ENCODE measurements at places on chromosomes 7 and 10.
A peak's percentile ranks its signal among the peaks of the same experiment; 100 is the strongest.

- DNase-seq: no peak
Measured at GRCh38 chr7:64867863-64868440, 35.1 kb upstream of the ZNF273 start.

- DNase-seq: no peak
Measured at GRCh38 chr10:77586719-77587415, 50.7 kb downstream of the KCNMA1 start.

DNA sequence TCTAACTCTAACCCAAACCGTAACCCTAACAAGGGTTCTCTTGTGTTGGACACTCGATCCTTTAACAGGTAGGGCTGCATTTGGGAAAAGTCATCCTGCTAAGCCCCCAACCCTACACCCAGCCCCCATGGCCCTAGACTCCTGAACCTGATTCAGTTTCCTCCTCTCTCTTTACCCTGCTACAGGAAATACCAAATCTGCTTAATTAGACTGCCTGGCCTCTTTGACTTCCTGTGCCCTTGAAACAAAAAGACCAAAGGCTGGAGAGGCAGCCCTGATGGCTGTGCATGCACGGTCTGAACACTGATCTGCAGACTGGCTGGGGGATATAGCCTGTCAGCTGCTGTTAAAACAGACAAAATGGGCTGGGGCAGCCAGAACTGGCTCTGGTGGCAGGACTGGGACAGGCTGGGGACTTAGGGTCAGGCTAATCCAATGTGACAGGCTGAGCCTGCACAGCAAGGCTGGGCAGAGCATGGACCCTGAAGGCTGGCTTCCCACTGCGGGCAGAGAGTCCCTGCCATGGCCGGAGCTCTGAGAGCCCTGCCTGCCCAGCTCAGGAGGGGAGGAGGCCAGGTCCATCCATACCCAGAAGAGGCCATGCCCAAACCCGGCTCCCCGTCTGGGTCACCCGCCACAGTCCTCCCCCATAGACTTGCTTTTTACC lies 51.0 kb upstream of the MSMB start:
- DNase-seq: peak; percentile 38

GRCh38 chr10:119404719-119405519 lies 137.6 kb downstream of the RGS10 start:
- no peak for DNase-seq

DNA sequence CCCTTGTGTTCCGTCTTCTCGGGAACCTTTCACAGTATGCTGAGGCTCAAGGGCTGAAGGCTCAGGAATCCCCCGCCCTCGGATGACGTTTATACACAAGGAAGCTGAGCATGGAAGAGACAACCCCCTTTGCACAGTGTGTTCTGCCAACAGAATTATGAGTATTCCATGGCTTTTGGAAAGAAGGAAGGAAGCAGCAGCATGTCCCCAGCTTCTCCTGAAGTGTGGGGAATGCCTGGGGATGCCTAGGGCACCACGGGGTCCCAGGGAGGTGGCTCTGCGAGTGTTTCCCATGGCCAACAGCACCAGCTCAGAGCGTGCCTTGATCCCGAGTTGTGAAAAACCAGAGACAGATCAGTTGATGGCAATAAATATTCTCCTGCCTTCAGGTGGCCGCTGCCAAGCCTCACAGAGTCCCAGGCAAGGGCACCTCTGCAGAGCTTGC lies 88.8 kb upstream of the DDC start:
- DNase-seq: no peak

GRCh38 chr10:34580643-34581042 lies 234.5 kb downstream of the PARD3 start:
- no peak for DNase-seq

DNA sequence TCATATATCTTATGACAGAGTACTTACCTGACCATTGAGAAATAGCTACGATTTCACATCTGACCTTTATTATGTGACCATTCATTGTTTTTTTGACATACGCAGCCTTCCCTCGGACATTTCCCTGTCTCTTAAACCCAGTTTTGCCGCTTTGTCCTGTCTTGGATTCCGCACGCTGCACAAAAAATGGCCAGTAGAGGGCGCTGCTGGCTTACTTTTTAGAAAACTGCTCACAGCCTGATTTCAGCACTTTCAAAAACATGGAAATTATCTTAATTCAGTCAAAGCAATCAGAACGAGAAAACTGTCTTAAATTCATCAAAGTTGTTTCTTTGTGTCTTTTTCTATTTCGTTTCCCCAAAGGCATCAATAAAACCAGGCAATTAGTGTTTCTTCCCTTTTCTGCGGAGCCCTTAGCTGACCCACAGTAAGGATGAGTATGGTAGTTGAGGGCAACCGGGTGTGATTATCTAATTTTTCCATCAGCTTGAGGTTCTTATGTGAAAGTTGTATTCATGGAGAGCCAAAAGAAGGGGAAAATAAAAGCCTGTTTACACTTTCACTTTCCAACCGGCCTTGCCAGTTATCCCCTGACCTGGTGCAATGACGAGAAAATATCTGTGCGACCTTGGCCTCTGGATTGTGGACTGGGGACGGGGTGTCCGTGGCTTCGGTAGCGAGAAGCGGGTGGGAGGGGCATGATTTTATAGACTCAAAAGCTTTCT lies 144.4 kb downstream of the DYNC1I1 start:
- DNase-seq: peak; percentile 83

GRCh38 chr7:50807026-50807730 lies 24.5 kb upstream of the GRB10 start:
- no peak for DNase-seq

- no peak for DNase-seq
Measured at GRCh38 chr10:53893061-53893460, 908.0 kb downstream of the PCDH15 start.

DNA sequence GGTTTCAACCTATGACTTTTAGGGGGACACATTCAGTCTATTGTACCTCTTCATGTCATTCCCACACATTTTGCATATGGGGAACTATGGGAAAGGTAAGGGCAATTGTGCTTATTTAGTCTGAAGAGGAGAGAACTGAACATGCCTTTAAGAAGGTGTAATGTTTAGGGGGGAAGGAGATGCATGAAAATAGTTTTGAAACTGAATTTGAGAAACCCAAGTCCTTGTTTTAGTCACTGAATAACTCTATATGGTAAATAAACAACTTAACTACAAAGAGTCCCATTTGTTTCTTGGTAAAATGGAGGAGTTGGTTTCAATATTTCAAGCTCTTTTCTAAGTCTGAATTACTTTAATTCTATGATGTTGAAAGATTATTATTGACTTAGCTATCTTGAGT lies 166.1 kb downstream of the DNAJB9 start:
- DNase-seq: no peak

DNA sequence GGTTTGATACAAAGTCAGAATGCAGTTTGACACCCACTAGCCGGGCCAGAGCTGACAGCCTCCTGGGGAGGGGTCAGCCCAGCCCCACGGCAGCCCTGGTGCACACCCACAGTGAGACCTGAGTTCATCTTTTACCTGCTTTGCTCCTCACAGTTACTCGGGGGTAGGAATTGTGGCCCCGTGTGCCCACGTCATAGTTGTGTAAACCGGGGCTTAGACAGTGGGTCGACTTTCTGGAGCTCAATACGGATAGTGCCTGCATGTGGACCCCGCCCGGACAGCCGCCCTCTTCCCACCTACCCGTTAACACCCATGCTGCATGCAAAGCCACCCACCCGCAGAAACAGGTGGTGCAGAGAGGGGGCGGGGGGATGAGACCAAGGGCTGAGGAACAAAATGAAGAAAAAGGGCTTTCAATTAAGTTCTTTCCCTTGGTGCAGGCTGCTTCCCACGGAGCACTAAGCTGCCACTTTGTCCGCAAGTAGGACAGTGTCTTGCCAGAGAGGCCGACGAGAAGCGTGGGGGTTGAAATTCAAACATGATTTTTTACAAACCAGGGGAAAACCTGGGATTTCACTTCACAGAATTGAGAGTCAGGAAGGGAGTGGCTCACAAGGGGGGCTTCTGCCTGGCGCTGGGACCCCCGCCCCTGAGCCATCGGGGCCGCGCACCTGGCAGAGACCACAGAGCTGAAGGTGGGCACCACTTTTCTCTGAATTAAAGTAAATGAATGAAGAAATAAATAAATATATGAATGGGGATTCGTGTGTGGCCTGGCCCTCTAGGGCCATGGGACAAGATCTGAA lies 24.6 kb upstream of the FOXL3 start:
- no peak for DNase-seq

GRCh38 chr7:135770139-135770710 lies 21.6 kb upstream of the FAM180A start:
- DNase-seq: no peak

DNA sequence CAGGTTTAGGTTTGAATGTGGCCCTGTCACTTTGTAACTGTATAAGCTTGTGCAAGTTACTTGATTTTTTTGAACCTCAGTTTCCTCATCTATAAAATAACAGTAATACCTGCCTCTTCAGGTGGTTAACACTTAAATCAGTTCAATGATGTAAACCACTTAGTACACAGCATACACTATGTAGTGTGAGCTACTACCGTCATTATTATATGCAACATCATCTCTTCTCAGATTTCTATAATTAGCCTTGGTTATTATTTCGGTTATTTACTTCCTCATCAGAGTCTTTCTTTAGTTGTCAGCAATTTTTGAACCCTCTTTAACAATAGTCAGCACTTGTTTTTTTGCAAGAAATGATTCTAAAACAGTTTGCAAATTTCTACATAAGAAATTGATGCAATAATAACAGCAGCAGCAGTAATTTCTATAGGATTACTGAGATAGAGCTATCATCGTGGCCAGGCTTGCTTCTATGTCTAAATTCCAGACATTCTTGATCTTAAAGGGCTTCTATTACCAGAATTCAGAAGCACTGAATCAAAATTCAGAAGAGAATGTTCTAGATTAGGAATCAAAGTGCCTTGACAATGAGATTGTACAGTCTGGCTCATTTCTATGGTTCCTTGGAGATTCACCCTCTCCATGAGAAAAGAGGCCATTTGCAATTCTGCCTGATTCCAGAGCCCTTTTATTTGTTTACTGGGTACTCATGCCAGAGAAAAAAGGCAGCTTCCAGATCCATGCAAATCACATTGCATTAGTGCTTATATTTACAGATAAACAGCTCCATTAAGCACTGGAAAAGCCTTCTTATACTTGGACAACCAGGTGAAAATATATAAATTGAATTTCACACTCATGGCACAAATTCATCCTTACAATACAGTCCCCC lies 25.0 kb upstream of the WDR11 start:
- DNase-seq: no peak

DNA sequence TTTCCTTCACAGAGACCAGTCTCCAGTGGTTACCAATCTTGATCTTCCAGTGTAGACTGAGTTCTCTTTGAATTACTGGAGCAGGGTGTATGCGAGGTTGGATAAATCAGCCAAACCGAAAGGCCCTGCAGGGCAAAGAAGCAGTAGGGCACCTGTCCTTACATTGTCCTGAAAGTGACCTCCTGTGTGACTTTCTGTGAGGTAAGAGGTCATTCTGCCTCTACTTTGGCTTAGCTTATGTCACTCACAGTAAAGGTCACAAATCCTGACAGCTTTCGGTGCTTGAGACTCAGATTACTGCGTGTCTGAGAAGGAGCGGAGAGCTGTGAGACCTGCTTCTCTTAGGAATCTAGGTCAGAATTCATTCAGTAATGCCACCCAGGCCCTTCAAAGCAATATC lies 252.7 kb upstream of the ETV1 start:
- DNase-seq: no peak

DNA sequence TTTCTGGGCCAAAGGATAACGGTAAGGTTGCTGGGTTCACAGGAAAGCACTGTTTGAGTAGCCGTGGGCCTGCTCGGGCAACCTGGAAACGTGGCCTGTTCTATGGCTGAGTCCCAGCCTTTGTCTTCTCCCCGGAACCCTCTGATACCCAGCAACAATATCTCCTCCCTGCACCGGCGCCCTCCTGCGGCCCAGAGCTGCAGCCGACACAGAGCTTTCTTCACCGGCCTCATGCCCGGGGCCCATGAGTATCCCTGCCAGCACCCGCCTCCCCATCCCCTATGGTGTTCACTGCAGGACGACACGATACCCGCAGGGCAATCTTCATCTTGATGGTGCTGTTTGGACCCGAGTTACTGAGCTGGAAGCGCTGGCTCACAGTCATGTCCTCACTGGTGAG lies 38.6 kb upstream of the NCAPG2 start:
- DNase-seq: no peak

GRCh38 chr10:19629567-19629966 lies 186.7 kb upstream of the PLXDC2 start:
- DNase-seq: no peak

DNA sequence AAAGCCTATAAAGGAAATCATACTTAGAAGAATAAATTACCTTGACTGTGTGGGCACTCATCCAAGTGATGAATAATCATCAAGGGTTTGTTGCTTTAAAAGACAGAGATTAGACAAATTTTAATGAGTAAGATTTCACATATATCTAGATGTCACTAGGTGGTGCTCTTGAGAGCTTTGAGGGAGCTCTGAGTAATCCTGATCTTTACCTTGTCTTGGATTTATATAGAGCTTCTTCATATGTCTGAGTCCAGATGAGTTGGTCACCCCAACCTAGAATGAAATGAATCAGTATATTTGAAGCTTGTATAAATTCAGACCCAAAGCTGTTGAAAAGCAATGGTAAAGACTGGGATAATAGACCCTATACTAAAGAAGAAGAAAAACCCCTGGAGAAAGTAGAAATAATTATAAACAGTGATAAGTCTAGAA lies 3.7 kb downstream of the AGR2 start:
- no peak for DNase-seq

- no peak for DNase-seq
Measured at GRCh38 chr10:108696792-108697477, 1226.4 kb downstream of the XPNPEP1 start.

GRCh38 chr10:103281753-103282152 lies 4.8 kb downstream of the INA start:
- DNase-seq: no peak

GRCh38 chr10:43220657-43221418 lies 46.0 kb downstream of the RASGEF1A start:
- DNase-seq: no peak

DNA sequence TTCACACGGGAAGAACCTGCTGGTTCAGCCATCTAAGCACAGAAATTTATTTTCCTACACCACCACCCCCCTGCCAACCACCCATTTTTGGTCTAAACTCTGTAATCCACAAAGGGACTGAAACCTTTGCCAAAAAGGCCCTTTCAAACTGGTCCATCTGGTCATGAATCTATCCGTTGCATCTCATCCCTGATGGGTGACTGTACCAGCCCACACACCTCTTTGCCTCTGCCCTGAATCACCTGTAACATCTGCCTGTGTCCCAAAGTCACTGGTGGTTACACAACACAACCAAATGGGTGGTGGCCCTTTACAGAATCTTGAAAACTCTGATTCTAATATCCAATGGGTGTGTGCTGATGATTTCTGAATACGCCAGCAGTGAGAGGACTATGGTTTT lies 503.4 kb downstream of the PARD3 start:
- no peak for DNase-seq

GRCh38 chr7:75688200-75689136 lies 50.3 kb downstream of the HIP1 start:
- no peak for DNase-seq

DNA sequence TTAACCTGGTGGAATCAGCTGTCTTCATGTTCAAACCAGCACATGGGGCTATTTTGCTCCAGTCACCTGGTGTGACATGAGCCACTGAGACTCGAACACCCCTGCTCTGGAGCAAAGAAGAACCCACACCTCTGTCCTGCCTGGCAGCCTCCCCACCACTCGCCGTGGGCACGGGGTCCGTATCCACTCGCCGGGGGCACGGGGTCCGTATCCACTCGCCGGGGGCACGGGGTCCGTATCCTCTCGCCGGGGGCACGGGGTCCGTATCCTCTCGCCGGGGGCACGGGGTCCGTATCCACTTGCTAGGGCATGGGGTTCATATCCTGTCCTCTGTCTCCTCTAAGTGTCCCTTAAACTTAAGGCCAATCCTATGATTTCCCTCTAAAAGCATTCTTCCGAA lies 558.7 kb downstream of the PTPRN2 start:
- no peak for DNase-seq
